HAP-1 (cell line): ENCODE measurements at places on chromosomes 3 and 15.

- DNase-seq: no peak
Measured at GRCh38 chr3:168824107-168824506, 728.4 kb upstream of the GOLIM4 start.

GRCh38 chr15:79933231-79933630 is 36.4 kb upstream of the MTHFS start:
- no peak for DNase-seq

DNA sequence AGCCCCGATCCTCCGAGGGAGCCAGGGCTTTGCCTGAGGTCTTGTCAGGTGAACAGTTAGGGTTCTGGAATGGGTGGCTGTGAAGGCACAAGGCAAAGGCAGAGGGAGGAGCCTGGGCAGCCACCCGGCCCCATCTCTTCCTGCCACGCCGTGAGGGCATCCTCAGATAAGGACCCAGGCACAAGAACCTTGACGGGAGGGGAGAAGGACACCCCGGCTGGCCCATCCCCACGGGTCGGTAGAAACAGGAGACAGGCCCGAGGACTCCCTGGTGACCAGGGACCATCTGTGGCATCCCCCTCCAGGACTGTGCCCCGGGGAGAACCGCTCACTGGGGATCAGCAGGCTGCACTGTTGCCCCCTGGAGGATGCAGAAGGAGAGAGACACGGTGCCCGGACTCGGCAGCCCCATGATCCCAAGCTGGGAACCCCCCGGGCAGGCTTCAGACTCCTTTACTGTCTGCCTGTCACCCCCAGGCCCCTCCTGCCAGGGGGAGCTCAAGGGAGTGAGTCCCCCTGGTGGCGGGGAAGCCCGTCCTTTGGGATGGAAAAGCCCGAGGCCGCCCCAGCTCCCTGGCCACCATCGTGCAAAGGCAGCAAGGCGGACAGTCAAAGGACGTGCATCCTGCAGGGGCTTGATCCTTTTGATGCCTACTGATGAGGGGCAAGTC is 12.3 kb upstream of the PCSK6 start:
- peak; percentile 75 for DNase-seq

DNA sequence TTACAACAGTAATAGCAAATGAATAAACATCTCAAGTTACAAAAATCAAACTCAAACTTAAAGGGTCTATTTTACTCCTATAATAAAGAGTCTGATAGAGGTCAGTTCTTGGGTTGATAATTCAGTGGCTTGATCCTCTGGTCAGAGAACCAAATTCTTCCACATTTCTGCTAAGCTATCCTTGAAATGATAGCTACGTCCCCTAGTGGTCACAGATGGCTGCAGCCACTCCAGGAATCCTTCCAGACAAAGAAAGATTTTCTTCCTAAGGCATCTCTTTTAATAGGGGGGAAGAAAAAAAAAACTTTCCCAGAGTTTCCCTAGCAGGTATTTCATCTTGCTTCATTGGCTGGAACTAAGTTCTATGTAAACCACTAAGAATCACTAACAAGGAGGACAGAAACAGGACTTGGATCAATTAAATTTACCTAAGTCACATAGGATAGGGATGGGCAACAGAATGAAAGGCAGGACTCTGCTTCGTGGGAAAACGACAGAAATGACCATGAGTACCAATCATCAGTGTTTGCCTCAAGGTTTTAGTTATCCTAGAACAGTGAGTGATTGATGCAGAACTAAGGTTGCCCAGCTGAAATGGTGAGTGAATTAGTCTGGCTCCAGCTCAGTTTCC is 160.7 kb downstream of the STAC start:
- peak; percentile 50 for DNase-seq

DNA sequence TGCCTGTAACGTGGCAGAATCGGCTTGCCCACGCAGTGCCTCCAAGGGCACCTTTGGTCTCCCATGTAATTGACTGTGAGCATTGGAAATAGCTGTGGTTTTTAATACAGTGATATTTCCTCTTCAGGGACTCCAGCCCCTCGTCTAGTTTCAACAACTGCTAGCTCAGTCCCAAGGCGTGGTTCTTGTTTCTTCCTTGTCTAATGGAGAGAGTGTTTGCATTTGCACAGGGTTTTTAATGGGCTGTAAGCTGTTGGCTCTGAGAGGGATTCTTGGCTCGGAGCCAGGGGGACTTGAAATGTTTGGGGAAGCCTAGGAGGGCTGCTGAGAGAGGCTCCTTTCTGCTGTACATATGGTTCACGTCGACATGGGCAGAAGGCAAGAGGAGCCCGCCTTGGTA is 86.2 kb downstream of the THSD4 start:
- DNase-seq: peak; percentile 80

DNA sequence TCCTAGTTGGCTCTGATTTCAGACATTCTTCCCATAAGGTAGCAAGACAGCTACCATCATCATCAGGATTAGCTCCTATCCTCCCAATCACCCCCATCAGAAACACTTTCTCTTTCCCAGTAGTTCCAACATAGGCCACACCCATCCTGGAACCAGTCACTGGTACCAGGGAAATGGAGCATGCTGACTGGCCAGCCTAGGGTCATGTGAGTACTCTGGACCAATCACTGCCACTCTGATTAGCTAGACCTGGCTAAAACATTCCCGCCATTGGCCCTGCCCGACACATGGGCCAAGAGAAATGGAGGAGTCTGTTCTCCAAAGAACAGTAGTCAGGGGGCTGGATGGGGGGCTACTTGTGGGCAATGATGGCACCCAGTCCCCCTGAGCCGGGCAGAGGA is 12.4 kb downstream of the EFCC1 start:
- DNase-seq: no peak

- peak; percentile 71 for DNase-seq
Measured at GRCh38 chr15:98720031-98720430, 71.7 kb downstream of the IGF1R start.

DNA sequence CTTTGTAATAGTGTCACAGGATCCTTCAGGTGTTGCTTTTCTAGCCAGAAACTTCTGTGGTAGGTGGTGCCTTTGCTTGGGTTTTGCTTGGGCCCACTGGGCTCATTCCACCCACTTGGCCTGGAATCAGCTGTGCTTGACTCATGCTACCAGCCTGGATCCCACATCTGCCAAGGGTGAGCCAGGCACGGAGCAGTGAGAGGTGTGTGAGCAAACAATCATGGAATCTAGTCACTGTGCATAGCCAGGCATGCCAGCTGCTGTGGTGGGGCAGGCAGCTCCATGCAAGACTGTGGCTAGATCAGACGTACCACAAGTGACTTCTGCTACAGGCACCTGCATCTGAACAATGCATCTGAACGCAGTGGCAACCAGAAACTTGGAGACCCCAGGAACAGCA is 275.9 kb downstream of the UBE2E2 start:
- no peak for DNase-seq

- no peak for DNase-seq
Measured at GRCh38 chr3:133938770-133939462, 43.2 kb upstream of the RAB6B start.
